ENCODE measurements at places on chromosomes 16 and 17. TPM values are rescaled to one million over a fixed set of nuclear protein-coding genes. Genes with fewer than 3 reads are reported as not detected.

Gene NXPH3
- 0.29 TPM for total RNA-seq

Gene NLRC3
- total RNA-seq = 0.03 TPM

Gene IGF2BP1
- total RNA-seq = 85.4 TPM

Gene TNP2
- total RNA-seq = not detected

Gene CDH13
- not detected for total RNA-seq

Gene CHD9
- 17.6 TPM for total RNA-seq

Gene KRTAP16-1
- not detected for total RNA-seq

Gene PRSS53
- 1.1 TPM for total RNA-seq

Gene SEC14L1
- total RNA-seq = 41.1 TPM

Gene TEKT5
- total RNA-seq = not detected

Gene NLGN2
- total RNA-seq = 19.6 TPM

Gene GRIN2C
- total RNA-seq = 0.23 TPM

Gene ABCA8
- total RNA-seq = 0.15 TPM

Gene DPEP3
- not detected for total RNA-seq

Gene LDHD
- total RNA-seq = 0.74 TPM

Gene PMFBP1
- total RNA-seq = 0.13 TPM

Gene FAAP100
- total RNA-seq = 27.8 TPM

Gene BAHCC1
- total RNA-seq = 15.2 TPM

Gene FN3KRP
- total RNA-seq = 63.6 TPM

Gene CCL16
- not detected for total RNA-seq

Gene C1QL1
- 14.7 TPM for total RNA-seq

Gene CIBAR2
- not detected for total RNA-seq

Gene RAMP2
- total RNA-seq = 0.75 TPM

Gene NGFR
- 0.70 TPM for total RNA-seq

Measured in A549 treated with CORT108297 at 1 μM for 4 hours (cell line).